Skin of body (tissue), 3 donors: ENCODE measurements at places on chromosomes 13 and 19. TPM values are rescaled to one million over a fixed set of nuclear protein-coding genes. Genes with fewer than 3 reads are reported as not detected.

DNA sequence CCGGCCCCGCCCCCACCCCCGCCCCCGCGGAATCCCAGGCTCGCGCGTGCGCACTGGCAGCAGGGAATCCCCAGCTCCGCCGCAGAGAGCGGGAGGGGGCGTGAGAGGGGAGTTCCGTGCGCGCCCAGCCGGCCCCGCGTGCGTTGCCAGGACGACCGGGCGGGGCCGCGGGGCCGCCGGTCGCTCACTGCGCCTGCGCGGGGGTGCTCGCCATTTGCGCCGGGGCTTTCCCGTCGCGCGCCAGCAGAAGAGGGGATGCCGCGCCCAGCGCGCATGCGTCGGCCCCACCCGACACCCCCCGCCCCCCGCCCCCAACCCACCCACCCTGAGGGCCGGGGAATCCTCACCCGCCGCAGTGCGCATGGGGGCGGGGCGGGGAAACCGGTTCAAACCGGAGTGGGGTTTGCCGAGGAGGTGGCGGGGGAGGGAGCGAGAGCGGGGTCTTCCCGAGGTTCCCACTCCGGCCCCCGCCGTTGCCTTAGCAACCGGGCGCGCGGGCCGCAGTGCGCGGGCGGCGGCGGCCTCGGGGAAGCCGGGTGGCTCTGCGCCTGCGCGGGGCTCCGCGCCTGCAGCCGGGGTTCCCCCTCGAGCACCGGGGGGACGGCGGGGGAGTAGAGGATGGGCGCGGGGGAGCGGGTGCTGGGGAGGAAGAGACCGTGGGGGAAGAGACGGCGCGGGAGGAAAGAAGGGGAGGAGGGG, 15.1 kb downstream of the CCDC124 start:
- peak; percentile 95 for DNase-seq

- no peak for DNase-seq
Measured at GRCh38 chr19:18851673-18852325, 20.0 kb downstream of the UPF1 start.

SIGLECL1 gene
- total RNA-seq, result not detected

DNA sequence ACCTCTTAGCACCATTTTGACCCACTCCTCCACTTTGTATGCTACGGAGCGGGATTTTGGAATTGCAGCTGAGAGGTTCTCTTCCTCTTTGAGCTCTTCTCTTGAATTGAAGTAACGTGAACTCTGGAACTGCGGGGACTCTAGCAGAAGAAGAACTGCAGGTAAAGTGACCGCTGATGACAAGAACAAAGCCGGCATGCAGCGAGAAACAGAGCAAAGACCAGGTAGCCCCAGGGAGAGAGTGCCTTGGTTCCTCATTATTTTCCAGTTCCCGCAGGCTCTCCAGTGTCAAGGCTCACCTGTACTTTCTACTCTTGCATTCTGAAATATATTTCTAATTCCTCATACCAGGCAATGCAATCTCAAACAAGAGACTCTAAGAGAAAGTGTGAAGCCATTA, 260.3 kb upstream of the GPC6 start:
- no peak for DNase-seq

DNA sequence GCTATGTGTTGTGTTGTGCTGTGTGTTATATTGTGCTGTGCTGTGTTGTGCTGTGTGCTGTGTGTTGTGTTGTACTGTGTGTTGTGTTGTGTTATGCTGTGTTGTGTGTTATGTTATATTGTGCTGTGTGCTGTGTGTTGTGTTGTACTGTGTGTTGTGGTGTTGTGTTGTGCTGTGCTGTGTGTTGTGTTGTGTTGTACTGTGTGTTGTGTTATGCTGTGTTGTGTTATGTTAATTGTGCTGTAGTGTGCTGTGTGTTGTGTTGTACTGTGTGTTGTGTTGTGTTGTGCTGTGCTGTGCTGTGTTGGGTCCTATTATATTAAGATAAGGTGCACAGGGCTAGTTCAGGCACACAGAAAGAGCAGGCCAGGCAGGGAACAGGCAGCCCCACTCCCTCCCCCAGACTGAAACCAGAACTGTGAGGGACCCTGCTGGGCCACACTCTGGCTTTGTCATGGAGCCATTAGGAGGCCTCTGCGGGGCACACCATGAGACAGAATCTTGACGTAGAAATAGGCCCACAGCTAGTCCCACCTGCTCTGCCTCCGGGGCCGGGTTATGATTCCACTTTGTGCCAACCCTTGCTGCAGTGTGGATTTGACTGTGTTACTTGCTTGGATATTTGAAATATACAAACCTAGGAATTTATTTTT, 12.1 kb downstream of the SOX1 start:
- no peak for DNase-seq

DNA sequence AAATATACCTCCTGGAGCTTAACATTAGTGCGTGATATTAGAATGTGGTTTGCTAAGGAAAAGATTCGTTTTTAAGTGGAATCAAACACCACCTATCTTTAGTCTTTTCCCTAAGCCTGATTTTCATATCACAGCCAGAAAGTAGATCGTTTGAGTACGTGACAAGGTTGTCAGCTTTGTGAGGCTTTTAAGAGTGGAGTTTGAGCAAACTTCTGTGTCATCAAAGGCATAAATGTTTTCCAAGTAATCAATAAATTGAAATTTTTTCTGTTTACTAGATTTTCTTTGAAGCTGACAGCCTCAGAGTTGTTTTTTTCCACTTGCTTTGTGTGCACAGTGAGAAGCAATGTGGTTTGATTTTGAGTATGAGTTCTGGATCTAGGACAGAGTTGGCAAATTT, 6.5 kb upstream of the ZNF331 start:
- no peak for DNase-seq

DNA sequence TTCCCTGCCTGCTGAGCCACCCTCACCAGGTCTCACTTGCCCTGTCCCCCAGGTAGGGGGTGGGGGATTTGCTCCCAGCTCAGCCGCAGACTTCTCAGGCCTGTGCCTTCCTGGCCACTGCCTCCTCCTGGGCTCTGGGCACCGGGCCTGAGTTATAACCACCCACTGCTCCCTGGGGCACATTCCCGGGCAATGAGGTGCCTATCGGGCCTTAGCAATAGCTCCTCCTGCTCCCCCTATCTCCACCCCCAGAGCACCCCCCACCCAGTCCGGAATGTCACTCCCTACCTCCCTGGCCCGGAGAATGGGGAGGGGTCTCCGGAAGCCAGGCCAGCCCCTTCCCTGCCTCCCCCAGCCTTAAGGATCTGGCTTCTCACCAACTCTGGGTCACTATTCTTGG, at the start of gene KLK5:
Gene KLK5 (minus strand): TSS at position 129 of the 400 bp plus-strand sequence. CDS start 381 bp downstream, outside the sequence.
- DNase-seq, result no peak

GRCh38 chr19:31979362-31979761, 366.0 kb upstream of the ZNF507 start:
- no peak for DNase-seq

PCDH17 gene
- 3.3 TPM for total RNA-seq

GRCh38 chr13:20969182-20969581, 66.6 kb upstream of the XPO4 start:
- no peak for DNase-seq

DNA sequence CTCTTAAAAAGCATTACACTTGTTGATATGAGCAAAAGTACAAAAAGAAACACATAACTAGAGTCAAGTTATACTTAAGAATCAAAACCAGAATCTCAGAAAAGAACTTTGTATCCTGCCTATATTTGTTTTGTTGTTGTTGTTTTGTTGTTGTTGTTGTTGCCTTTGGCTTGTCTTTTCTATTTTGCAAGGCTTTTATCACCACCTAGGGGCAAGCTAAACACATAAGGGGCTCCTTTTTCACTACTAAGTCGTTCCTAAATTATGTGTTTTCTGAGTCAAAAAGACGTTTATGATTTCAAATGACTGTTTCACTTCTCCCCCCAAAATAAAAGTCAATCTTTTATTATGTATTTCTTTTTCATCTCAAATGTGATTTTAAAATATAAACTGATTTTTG, 250.2 kb downstream of the RBM26 start:
- DNase-seq, result no peak

GRCh38 chr13:44755872-44756271, 179.7 kb upstream of the TSC22D1 start:
- no peak for DNase-seq

DNA sequence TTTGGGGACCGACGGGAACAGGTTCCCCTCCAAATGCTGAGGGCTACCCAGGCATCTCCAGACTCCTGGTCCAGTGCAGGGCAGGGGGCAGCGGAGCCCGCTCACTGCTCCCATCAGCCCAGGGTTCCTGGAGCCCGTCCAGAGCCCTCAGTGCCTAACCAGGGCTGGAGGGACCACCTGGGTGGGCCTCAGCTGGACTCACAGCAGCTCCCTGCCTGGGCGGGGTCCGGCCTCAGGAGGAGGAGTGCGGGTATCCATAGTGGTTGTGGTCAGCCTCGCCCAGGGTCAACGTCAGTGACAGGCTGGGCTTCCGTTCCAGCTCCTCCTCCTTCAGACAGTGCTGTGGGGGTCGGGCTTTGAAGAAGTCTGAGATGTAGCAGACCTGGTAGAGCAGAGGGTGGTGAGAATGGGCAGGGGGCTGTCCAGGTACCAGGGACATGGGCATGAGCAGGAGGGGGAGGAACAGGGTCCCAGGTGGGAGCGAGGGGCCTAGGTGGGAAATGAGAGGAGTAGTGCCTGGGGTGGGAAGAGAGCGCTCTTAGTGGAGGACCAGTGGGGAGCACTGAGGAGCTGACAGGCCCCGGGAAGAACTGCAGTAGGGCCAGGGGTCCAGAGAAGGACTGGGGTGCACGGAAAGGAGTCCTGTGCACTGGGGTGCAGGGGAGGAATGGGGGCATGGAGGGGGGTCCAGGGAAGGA, 9.9 kb downstream of the PLPP2 start:
- DNase-seq, result no peak

DNA sequence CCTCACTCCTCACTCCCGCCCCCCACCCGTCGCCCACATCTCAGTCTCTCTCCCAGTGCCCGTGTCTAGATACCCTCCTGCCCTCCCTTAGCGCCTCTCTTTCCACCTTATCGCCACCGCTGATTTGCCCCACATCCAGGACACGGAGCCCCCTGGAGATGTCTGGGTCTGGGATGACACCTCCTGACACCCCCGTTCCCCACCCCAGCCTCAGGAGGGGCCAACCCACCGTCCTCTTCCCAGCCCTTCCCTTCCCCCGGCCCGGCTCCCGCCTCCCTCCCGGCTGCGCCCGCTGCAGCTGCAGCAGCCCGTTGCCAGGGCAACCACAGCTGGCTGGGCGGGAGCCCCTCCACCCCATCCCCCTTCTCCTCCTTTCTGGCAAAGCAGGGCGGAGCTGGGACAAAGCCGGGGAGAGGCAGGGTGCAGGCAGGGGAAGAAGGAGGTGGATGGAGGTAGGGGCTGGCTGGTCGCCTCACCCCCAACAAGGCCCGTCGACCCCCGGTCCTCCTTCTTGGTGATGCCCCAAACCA, 13.5 kb downstream of the DPF1 start:
- peak; percentile 81 for DNase-seq

SCN1B gene
- 1.4 TPM for total RNA-seq

- no peak for DNase-seq
Measured at GRCh38 chr13:94300401-94300800, 179.1 kb downstream of the DCT start.

ZNF441 gene
- 19.5 TPM for total RNA-seq

DNA sequence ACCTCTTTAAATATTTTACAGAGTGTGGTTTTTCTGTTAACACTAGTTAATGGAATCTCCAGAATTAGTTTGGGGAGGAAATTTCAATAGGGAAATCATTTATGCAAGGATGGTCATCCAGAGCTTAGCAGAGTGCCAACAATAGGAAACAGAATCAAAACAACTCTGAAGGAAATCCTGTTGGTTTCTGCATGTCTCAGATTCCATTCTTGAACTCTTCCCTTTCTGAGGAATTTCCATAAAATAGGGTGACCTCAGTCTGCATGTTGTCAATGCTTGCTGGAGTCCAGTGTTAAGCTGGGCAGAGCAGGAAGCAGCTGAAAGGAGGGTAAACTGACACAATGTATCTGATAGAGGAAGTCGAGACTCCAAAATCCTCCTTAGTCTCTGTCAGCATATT, 16.9 kb downstream of the CBY2 start:
- no peak for DNase-seq

DNA sequence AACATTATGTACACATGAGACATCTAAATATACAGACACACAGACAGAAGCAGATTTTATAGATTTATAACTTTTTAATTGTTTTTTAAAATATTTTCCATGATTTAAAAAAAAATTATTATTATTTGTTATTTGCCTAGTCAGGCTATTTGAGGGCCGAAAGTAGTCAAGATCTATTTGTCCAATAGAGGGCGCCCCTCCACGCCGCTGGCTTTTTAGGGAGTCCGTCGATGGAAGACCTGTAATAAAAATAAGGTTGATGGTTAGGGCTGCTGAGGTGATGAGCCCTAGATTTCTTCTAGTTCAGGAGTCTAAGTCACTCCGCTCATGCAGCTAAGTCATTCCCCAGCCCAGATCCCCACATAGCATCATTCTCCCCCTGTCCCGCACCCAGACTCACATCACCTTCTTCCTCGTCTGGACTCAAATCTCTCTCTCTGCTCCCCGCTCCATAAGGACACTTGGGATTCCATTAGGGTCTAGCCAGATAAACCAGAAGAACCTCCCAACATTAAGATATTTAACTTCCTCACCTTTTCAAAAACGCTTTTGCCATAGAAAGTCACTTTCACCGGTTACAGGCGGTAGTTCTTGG, 33.9 kb upstream of the CEACAM21 start:
- DNase-seq, result no peak

GRCh38 chr13:45974500-45974899, 78.0 kb downstream of the ZC3H13 start:
- DNase-seq, result no peak

GRCh38 chr13:113110048-113110851, 4.7 kb downstream of the F7 start:
- no peak for DNase-seq

DNA sequence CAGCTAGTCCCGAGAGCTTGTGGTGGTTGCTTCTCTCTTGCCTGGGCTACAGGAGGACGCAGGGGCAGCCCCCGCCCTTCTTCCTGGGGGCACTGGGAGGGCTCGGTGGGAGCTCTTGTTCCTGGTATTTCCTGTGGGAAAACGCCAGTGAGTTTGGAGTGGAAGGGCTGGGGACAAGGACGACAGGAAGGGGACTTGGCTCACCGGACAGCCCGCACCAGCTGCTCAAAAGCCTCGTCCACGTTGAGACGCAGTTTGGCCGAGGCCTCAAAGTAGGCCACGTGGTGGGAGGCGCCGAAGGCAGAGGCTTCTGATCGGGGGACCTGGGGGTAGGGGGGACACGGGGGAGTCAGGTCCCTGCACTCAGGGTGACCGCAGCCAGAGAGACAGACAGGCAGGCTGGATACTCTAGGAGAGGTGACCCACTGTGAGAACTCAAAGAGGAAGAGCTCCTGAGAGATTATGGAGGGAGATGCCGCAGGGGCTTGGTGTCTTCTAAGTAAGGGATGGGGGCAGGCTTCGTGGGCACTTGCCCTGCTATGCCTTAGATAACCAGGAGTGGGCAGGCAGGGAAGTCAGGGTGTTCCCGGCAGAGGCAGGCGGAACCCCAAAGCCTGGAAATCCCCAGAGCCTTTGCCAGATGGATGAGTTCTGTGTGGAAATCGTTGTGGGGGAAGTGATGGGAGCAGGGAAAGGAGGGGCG, 4.3 kb downstream of the RRAS start:
- no peak for DNase-seq

ACP7 gene
- 5.2 TPM for total RNA-seq
